ENCODE measurements at places on chromosomes 7 and 10.

GRCh38 chr10:93245147-93245546, 171.5 kb downstream of the CYP26A1 start:
- DNase-seq = no peak

- DNase-seq = no peak
Observed at GRCh38 chr10:24501056-24501711, 222.5 kb downstream of the ARHGAP21 start.

- no peak for DNase-seq
Observed at GRCh38 chr7:24732646-24733413, 24.4 kb downstream of the GSDME start.

DNA sequence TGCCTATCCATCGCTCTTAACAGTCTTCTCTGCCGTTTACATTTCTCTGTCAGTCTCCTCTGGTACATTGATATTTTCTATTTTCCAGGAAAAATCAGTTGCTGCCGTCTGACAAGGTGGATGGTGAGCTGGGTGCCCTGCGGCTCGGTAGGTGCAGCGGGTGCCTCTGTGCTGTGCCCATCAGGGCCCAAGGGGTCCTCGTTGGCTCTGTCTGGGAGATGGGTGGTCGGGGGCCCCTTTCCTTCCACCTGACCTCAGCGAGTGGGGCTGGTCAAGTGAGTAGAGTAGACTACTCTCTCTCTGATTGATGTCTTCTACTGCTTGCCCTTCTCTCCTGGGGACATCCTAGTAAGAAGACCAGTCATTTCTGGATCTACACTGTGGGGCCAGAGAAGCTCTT, 57.4 kb downstream of the MINDY4 start:
- no peak for DNase-seq

- no peak for DNase-seq
Observed at GRCh38 chr10:133467286-133467911, 13.7 kb downstream of the SCART1 start.

GRCh38 chr10:5424751-5425150, 12.4 kb downstream of the NET1 start:
- DNase-seq = no peak

DNA sequence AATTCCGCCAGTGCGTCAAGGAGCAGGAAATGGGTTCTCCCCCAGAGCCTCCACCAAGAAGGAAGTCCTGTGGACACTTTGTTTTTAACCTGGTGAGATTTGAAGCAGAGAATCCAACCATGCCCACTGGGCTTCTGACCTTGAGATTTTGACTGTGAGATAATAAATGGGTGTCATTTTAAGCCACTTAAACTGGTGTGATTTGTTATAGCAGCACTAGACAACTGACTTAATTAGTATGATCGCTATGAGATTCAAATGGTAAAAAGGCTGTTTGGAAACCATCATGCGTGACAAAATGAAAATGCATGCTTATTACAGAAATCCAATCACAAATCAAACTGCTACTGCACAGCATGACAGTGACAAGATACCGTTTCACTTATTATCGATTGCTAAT, 98.0 kb downstream of the ADAM12 start:
- DNase-seq = no peak

DNA sequence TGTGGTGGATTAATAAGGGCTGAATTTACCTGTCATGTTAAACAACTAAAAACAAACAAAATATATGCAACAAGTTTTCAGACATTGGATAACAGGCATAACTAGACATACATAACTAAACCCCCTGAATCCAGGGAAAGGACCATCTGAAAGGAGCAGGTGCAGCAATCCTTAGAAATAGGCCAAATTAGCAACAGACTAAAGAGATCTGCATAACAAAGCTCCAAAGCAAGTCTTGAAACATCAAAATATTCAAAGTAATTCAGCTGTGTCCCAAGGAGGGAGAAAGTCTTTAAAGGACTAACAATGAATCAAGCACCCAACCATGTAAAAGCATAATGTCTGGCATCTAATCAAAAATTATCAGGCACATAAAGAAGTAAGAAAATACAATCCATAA, 475.1 kb downstream of the GRID1 start:
- DNase-seq = no peak

- no peak for DNase-seq
Observed at GRCh38 chr10:34187201-34187600, 627.9 kb downstream of the PARD3 start.

DNA sequence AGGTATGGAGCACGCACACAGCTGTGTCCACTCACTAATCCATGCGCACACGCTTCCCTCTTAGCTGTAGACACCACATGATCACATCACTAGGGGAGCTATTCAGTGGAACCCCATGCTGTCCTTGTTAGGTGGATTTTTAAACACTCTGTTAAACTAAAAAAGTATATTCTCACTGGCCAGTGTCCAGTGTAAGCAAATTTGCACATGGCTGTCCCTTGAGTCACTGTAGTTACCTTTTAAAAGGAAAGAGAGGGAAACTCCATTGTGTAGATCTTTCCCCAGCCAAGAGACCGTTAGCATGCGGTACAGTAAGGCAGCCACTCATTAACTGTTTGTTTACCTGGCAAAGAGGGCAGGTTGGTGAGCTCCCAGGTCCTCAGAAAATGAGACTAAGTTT, 81.6 kb upstream of the INSYN2A start:
- no peak for DNase-seq

GRCh38 chr7:5296611-5297226, 14.0 kb downstream of the SLC29A4 start:
- peak; percentile 53 for DNase-seq

DNA sequence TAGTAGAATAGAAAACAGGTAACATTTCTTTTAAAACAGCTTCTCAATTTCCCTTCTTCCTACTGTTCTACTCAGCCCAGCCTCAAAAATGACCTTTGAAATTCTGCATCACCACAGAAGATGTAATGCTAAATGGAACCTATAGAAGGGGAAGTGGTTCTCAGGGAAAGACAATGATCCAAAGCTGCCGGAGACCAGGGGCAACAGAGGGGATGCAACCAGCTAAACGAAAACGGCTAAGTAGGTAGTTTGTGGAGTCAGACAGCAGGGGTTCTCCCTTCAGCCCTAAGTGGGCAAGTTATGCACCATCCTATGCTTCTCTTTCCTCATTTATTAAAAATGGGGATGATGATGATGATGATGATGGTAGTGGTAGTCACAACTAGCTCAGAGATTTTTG, 214.3 kb downstream of the ELMO1 start:
- no peak for DNase-seq

- DNase-seq = no peak
Observed at GRCh38 chr7:29319719-29320521, 125.3 kb downstream of the CHN2 start.

DNA sequence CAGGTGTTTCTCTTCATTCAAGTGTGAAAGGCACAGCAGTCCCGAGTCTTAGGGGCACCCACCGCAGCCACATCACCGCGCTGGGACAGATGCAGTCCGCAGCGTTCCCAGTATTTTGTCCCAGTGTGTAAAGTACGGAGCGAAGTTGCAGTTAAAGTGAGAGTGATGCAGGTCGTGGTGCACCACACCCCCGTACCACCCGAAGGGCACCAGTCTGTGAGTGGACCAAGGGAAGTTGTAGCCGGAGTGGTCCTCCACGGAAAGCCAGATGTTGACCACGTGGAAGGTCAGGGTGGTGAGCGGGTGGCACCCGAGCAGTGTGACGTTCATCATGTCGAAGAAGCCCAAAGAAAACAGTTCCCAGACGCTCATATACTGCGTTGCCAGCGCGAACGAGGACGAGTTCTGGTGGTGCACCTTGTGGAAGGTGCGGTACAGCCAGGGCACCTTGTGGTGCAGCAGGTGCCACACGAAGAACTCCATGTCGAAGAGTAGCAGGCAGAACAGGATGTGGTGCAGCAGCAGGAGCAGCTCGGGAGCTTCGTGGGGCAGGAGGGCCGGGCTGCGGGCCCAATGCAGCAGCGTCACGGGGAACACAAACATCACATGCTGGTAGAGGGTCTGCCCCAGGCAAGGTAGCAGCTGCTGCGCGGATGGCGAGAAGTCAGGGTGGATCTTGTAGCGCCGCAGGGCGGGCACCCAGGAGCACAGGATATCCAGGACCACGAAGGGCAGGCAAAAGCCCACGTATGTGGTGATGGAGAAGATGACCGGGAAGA, 526 bp downstream of the CH25H start:
- peak; percentile 6 for DNase-seq

GRCh38 chr10:47311193-47311931, 10.9 kb upstream of the GDF2 start:
- no peak for DNase-seq

- DNase-seq = no peak
Observed at GRCh38 chr10:653991-654646, 35.3 kb downstream of the DIP2C start.

GRCh38 chr10:78381107-78381506, 347.4 kb downstream of the RPS24 start:
- no peak for DNase-seq

DNA sequence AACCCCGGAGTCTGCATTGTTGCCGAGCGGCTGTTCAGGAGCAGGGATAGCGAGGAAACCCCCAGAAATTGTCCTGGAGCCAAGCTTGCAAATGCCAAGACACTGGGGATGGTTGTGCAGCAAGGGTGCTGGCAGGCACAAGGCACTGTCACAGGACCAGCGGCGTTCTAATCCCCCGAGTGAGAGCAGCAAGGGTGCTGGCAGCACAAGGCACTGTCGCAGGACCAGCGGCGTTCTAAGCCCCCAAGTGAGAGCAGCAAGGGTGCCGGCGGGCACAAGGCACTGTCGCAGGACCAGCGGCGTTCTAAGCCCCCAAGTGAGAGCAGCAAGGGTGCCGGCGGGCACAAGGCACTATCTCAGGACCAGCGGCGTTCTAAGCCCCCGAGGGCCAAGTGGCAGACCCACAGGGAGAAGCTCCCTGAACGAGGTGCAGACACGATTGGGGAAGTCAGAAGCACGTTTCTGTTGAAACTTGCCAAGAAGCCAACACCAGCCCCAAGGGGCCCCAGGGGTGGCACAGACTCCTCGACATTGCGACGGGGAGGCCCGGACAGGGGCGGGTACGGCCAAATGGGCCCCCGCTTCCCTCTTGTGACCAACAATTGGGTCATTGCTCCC, 40.4 kb upstream of the INPP5A start:
- no peak for DNase-seq

DNA sequence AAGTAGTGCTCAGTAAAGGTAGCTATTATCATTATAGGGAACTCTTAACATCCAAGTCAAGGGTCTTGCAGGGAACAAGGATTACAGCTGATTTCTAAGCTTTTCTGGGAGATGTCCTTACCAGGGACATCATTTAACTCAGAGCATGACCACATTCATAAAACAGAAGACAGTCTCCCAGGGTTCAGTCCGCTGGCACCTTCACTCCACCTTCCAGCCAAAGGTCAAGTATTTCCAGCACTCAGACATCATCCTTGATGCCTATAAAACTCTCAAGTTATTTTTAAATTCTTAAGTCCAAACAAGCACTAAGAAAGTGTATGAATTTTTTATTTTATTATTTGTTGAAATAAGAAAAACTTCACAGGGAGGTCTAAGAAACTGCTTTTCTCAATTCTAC, 119.7 kb upstream of the KMT2E start:
- DNase-seq = no peak

DNA sequence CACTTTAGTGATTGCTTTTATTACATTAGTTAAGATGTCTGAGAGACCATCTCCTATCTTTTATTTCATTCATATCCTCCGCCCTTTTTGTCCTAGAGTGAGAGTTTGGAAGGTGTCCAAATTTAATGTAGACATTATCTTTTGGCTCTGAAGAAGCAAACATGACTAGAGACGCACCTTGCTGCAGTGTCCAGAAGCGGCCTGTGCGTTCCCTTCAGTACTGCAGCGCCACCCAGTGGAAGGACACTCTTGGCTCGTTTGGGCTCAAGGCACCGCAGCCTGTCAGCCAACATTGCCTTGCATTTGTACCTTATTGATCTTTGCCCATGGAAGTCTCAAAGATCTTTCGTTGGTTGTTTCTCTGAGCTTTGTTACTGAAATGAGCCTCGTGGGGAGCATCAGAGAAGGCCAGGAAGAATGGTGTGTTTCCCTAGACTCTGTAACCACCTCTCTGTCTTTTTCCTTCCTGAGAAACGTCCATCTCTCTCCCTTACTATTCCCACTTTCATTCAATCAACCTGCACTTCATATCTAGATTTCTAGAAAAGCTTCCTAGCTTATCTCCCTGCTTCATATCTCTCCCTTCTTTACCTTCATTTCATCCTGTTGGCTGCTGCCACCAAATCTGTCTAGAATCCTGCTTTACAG, 10.4 kb upstream of the CLCN1 start:
- peak; percentile 59 for DNase-seq

- no peak for DNase-seq
Observed at GRCh38 chr10:45034301-45034700, 33.6 kb downstream of the ZNF22 start.

DNA sequence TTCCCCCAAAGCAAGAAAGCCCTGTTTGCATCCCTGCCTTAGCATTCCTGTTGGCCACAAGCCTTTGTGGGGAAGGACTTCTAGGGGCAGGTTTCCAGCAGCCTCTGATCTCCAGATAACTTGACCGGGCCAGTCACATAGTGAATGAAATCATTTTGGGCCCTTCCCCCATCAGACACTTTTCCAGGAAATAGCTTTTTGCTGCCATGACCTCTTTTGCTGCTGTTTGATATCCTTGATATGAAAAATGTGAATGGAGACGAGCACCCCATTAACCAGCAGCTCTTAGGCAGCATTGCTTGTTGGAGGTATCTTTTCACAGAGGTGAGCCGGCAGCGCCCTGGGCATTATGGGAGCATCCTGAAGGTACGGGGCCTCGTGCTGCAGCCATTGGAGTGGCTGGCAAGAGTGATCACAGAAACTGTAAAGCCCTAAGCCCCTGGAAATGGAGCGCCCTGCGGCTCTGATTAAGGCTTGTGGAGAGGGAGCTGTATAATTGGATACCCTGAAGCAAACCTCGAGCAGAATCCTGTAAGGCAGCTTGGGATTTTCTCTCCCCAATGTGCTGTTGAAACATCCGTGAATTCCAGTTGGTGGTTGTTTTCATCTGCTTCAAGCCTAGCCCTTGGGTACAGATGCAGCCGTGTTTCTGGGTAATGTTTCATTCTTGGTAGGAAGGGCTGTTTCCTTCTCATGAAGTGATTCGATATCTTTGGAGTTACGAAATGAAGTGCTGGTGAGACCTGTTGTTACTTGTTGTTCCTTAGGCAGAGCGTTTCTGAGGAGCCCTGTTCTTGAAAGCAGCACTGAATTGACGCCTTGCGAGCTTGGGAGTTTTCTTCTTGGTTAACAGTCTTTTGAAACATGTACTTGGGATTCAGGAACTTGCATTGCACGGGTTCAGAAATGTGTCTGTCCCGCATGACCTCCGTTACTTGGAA, 179.0 kb downstream of the PTEN start:
- DNase-seq = no peak

GRCh38 chr10:132971448-132972148, 29.2 kb upstream of the CFAP46 start:
- no peak for DNase-seq
